Effector CD4-positive, alpha-beta T cell (primary cell): ENCODE measurements at places on chromosomes 12 and 14.

DNA sequence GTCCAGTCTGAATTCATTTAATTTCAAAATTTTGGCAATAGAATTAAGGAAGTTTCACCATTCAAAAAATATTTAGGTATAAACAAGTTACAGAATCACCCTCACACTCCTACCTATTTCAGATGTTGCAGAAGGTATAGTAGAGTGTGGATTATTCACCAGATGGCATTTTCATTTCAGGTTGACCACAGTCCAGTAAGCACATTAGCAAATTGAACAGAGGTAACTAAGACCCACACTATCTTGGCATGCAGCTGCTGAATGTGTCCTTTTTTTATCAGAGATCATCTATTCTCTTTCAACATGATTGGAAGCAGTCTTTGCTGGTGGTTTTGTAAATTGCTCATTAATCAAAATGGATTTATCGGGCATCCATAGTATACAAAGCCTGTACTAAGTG, 151.8 kb upstream of the GARIN6 start:
- no peak for DNase-seq

DNA sequence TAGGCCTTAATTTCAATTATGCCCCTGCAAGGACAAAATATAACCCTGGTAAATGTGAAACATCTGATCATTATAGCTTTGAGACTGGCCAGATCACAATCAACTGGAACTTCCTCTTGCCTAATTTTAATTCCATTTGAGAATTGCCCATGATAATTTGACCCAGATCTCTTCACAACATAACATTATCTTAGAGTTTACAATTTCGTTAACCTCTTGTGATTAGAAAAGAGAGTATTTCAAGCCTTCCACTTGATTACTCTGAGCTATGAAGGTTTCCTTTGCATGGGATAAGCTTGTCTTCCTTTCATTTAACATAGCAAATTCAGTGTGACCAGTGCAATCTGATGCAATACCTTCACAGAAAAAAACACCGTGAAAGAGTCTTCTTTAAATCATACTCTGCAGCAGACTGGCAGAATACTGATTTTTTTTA, 143.6 kb downstream of the DUSP6 start:
- no peak for DNase-seq

DNA sequence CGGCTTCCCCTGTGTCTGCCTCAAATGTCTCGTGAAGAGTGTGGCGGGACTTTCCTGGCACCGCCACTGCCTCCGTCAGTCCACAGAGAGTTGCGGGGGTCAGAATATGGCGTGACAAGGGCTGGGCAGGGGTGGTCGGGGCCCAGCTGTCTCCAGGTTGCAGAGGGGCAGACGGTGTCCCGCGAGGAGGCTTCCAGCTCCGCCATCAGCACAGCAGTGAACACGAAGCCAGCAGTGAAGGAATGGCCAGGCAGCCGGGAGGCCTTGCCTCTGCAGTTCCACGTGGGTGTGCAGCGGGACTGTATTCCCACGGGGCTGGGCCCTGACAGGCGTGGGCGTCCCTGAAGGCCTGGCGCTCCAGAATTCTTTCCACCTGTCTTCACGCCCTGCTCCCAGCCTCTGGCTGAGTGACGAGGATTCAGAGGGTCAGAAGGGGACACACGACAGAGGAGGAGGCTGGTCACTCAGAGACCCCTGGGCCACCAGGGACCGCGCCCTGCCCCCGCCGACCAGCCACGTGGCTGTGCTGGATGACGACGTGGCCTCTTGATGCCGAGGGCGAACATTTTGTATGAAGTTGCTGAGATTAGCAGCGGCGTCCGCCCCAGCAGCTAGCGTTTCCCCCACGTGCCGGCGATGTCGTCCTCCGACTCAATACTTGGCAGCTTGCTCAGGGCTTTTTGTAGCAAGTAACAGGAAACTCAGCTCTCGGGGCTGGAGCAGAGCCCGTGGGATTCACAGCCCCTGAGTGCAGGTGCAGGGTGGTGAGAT, 25.0 kb upstream of the GALNT9 start:
- no peak for DNase-seq

- DNase-seq = no peak
Observed at GRCh38 chr14:88002421-88003075, 2.4 kb upstream of the GPR65 start.

GRCh38 chr12:57232156-57232756, 2.7 kb downstream of the SHMT2 start:
- no peak for DNase-seq

DNA sequence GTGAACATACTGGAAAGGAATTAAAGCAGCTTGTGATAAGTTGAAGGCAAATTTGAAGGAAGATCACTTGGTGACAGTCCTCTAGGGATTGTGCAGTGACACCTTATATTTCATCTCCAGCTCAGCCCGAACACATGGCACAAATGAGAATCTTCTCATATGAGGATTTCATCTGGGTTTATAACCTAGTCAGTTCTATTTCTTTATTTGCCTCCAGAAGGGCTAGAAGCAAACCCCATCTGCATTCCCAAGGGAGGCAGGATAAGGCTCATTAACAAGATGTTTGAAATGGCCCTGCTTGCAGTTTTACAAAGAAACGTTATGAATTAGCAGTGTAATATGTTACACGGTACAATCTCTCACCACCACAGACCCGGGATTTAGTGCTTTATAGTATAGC, 90.7 kb upstream of the KRR1 start:
- no peak for DNase-seq

DNA sequence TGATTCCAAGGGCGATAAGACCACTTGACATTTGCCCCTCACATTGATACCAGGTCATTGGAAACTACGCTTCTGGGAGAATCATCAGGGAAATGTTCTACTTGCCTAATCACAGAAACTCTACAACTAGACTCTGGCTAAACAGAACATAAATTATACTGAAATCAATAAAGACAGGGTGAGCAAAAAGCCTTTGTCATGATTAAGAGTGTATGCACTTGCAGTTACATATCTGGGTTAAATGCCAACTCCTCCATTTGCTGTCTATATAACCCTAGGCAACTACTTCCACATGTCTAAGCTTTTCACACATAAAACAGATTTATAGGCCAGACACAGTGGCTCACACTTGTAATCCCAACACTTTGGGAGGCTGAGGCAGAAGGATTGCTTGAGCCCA, 125.7 kb downstream of the PHLDA1 start:
- no peak for DNase-seq
